ENCODE measurements at places on chromosomes 5 and 9.
A peak's percentile ranks its signal among the peaks of the same experiment; 100 is the strongest.

- no peak for DNase-seq
Observed at GRCh38 chr5:134088994-134089560, 25.4 kb upstream of the TCF7 start.

DNA sequence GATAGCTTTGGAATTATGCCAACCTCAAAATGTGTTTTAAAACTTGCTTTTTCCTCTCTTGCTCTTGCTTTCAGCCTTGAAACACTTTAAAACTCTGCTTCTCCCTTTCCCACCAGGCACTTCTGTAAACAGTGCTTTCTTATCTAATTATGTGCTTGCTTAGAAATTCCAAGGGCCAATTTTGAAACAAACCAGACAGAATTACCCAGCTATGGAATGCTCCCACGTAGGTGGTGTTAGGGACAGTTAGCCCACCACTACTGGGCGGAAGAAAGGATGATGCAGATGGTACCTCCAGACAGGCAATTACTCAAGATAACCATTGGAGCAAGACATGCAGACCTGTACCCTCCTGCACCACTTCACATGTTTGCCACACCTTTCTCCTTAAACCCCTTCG lies 523.0 kb upstream of the PTPRD start:
- DNase-seq: no peak

DNA sequence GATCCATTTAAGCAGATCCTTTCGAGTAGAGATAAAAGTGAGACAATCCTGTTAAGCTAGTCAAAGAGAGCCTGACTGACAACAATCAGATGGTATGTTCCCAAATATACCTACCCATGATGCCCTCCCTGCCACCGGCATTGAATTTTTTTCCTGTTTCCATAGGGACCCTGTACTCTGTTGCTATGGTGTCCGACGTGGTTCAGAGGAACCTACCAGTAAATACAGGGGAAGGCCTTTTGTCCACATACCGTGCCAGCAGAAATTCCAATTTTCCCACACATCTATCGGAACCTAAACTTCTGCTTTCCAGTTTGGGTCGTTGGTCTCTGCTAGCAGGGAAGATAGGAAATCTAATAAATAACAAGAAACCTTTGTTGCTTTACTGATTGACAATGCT lies 64.7 kb downstream of the MEGF10 start:
- DNase-seq: no peak

- DNase-seq: no peak
Observed at GRCh38 chr5:138454121-138454520, 11.2 kb upstream of the EGR1 start.

DNA sequence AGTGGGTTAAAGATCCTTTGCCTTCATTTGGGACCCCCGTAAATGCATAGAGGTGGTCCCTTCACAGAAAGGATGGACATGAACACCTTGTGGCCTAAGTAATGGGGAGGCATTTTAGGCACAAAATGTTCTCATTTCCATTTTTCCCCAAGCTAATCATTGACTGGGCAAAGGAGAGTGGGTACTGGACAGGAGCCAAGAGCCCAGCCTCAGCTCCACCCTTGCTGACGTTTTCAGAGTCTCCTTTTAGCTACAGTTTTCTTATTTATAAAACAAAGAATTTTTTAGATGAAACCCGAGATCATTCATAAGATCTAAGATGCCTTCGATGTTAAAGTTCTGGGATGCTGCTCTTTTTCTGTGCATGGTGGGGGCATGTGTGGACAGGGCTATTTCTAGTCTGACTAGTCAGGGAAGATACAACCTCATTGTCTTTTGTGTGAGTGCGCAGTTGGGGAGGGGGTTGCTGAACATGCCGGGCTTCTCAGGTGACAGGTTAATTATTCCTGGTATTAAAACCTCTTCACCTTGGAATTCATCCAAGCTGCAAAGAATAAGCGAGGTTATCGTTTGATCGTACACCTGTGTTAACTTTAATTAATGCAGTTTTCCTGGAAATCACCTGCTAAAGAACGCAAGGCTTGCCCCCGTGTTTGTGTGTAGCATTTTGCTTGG lies 48.4 kb downstream of the ADAMTS16 start:
- no peak for DNase-seq

GRCh38 chr5:17087035-17087434 lies 130.4 kb upstream of the BASP1 start:
- DNase-seq: no peak

- no peak for DNase-seq
Observed at GRCh38 chr9:110029429-110029955, 178.5 kb downstream of the C9orf152 start.

GRCh38 chr5:1386274-1386717 lies 41.4 kb upstream of the CLPTM1L start:
- DNase-seq: peak; percentile 21

DNA sequence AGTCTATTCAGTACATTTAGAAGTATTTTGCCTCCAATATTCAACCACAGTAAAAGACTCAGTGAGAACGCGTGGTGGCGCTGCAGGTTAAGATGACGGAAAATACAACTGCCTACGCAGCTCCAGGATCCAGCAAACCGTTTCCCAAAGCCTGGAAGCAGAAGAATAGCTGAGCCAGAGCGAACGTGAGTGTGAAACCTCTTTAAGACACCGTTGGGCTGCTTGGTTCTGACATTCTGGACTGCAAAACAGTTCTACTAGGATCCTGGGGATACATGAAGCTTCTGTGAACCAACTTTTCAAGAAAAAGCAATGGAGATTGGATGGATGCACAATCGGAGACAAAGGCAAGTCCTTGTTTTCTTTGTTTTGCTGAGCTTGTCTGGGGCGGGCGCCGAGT lies at the start of gene PCDHB16:
Gene PCDHB16 (plus strand): TSS at position 140 of the 400 bp plus-strand sequence. CDS start 173 bp downstream, at position 313.
- DNase-seq: no peak

DNA sequence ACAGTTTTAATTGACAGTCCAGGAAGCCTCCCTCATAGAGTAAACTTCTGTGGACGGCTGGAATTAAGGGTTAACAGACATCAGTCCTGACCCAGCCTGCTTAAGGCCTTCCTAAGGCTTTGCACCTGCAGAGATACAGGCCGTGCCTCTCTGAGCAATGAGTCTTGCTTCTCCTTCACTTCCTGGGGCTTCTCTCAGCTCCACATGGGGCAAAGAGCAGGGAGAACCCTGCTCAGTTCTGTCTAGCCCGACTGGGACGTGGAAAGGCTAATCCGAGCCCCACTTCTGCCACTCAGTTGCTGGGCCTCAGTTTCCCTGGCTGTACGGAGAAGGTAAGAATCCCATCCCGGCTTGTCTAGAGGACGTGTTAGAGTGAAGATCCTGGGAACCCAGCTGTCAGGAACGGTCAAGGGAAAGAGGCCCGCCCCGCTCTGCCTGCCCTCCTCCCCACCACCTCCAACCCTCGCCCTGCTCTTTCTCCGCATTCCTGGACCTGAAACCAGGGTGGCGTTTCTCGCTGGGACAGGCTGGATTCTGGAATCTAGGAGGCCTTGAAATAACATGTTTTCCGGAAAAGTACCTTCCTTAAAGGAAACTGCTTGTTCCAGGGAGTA lies 6.5 kb downstream of the SPAAR start:
- DNase-seq: no peak

DNA sequence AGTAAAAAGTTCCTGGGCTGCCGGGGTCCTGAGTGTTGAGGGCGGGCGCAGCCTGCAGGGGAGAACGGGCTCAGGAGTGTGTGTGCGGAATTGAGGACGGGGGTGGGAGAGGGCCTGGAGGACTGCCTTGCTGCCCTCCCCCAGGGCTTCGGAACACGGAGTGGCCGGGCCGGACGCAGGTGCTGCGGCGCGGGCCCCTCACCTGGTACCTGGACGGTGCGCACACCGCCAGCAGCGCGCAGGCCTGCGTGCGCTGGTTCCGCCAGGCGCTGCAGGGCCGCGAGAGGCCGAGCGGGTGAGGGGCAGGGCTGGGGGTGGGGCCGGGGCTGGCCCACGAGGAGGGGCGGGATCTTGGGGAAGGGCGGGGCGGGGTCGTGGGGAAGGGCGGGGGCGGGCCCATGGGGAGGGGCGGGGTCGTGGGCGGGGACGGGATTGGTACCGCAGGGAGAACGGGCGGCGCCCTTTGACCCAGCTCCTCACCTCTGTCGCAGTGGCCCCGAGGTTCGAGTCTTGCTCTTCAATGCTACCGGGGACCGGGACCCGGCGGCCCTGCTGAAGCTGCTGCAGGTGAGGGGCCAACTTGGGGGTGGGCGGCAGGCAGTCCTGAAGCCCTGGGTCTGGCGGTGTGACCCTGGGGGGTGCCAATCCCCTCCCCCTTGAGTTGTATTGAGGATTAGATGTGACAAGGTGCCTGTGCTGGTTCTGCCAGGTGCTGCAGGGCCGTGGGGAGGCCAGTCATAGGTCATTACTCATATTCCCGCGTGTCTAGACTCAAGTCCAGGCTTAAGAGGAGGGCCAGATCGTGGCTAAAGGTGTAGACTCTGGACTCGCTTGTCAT lies 7.1 kb downstream of the FPGS start:
- DNase-seq: no peak

GRCh38 chr9:37002036-37002412 lies 32.0 kb downstream of the PAX5 start:
- DNase-seq: no peak

GRCh38 chr5:68714810-68715209 lies 379.0 kb upstream of the SLC30A5 start:
- DNase-seq: no peak

GRCh38 chr9:83285445-83286225 lies 222.7 kb upstream of the RASEF start:
- DNase-seq: no peak

DNA sequence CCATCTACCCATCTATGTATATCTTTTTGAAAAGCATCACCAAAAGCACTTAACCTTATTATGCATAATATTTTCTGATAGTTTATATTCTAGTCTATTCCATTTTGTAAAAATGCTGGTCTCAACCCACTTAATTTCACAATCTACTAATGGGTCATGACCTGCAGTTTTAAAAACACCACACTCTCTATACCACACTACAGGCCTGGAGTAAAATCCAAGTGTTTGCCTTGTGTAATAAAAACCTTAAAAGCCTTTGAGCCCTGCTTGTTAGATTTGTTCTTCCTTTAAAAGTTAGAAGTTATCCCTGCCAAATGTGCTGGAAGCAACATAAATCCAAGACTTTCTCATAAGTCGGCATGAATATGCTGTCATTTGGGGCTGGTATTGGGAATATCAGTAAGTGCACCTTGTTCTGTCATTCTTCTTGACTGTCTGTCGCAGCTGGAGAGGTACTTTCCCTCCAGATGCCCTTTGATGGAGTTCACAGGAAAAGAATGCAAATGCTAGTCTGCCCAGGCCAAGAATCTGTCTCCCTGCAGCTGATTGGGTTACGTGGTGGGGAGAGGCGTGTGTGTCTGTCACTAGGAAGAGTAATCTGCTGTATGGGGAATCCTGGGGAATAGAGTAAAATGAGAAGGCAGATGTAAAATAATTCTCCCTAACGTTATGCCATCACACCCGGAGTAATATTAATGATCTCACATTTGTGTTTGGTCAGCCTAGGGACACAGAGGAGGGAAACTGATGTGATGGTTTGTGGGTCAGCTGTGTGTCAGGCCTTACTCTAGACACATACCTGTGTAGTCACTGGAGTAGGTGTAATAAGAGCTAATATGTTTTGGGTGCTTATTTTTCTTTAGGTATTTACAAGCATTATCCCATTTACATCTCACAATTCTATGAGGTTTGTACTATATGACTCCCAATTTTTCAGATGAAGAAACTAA lies 79.4 kb downstream of the ZNF366 start:
- no peak for DNase-seq

DNA sequence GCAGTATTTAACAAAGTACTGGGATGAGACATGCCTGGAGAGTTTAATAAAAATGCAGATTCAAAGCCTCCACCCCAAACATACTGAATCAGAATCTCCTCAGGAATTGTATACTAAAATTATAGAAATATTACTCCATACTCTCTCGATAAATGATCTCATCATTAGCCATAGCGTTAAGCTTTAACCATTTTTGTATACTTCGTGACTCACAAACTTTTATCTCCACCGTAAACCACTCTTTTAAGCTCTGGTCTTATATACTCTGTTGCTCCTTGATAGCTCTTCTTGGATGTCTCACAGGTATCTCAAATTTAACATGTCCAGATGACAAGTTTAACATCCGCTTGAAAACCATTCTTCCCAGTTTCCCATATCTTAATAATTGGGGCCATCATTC lies 327.8 kb downstream of the ADGRV1 start:
- DNase-seq: no peak

DNA sequence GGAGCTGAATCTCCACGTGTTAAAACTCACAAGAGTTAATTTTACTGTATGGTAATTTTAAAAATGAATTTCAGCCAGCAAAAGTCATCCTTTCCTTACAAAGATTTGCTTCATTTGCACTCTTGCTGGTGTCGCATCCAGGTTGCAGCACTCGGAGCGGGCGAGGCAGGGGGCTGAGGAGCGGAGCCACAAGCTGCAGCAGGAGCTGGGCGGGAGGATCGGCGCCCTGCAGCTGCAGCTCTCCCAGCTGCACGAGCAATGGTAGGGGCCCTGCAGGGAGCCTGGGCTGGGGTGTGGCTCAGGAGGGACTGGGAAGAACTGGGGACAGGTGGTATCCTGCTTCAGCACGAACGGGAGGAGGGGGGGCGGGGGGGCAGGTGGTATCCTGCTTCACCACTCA lies 27.1 kb downstream of the HNRNPH1 start:
- no peak for DNase-seq

DNA sequence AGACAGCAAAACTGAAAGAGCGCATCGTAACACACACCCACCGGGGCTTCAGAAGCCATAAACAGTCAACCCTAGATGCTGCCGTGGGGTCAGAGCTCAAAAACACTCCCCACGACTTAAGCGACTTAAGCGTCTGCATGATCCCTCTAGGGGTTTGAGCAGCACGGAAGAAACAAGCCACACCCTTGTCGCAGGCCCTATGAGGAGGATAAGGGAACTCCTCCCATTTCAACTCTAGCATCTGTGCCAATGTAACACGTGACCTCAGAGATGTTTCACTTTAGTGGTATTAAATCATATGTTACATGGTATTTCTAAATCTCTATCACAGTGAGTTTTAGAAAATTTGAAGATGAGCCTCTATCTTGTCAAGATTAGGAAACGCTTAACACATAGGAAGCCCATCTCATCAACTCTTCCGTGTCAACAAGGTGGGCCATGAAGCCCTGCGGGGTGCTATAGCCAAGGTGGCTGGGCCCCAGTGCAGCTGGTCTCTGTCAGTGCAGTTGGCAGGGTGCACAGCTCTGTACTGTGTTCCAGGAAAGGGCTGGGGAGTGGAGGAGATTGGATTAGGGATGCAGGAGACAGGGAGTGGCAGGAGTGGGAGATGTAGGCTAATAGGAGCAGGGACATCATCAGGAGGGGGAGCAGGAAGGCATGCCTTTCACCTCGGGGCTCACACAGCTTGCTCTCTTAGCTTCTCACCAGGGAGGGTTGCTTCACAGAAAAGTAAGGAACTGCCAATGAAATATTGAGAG lies 33.1 kb downstream of the ZCCHC9 start:
- DNase-seq: no peak

GRCh38 chr9:6034954-6035353 lies 19.5 kb upstream of the RANBP6 start:
- no peak for DNase-seq

Measured in NCI-H1436 (cell line).